ENCODE measurements at places on chromosomes 16 and 17.

DNA sequence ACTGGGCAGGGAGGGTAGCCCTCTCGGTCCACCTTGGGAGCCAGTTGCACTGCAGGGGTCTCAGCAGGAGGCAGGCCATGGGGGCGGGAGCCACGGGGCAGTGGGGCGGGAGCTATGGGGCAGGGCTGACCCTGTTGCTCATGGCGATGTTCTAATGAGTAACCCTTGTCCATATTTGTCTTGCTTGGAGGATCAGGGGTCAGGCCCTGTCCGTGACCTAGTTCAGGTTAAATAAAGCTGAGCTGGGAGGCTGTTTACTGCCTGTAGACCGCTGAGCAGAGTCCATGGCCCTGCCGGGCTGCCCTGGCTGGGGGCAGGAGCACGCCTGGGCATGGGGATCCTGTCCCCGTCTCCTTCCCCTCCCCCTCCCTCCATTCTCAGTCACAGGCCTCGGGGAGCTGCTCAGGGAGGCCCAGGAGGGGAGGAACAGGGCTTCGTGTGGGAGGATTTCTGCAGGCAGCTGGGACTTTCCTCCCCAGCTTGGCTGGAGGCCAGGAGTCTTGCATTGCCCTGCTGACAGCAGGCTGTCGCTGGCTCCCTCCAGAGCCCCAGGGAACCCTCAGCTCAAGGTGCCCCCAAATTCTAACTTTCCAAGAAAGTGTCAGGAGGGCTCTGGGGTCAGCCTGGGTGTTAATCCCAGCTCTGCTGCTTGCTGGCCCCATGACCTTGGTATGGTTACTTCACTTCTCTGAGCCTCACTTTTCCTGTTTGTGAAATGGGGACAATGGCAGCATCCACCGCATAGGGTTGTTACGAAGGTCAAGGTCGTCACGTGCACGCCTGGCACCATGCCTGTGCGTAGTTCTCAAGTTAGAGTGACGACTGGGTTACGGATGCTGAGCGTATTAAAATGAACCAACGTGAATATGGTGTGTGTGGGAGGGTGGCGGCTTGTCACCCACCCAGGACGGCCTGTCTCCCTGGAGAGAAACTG lies 6.1 kb upstream of the SERPINF2 start:
- peak; percentile 77 for DNase-seq

DNA sequence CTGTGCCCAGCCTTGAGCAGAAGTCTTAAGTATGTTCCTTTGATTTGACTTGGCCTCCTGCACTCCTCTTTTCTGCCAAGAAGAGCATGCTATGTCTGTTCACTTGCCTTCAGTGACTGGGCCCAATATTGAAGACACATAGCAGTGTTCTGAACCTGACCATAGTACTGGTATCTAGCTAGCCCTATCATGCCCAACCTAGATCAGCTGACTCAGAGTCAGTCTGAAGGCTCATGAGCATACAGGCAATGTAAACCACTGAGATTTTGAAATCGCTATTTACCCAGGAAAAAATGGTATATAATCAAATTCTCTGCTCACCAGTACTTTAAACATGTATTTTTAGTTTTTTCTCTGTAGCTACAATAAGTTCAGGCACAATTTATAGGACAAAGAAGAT lies 129.4 kb downstream of the TANC2 start:
- no peak for DNase-seq

DNA sequence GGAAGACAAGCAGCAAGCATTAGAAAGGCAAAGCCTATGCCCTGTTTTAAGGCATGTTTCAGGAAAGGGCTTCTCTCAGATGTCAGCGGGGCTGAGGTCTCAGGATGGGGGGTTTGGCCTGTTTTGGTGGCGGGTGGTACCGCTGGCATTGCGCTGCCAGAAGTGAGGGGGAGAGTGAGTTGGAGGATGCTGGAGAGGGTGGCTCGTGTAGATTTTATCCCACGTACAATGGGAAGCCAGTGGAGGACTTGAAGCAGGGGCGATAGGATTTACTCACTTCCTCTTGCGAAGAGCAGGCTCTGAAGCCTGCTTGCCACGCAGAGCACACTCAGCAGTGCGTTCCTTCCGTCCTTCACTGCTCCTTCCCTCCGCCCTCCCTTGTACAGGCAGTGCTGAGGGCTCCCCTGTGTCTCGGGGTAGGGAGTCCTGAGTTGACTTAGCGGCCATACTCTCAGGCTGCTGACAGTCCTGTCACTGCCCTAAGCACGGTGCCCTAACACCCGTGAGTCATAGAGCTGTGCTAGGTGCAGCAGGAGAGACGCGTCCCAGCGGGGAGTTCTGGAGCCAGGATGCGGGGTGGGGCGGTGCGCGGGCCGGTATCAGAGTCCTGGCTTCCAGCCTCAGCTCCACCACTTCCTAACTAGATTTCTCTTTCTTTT lies 113.1 kb downstream of the SNX29 start:
- DNase-seq: no peak

DNA sequence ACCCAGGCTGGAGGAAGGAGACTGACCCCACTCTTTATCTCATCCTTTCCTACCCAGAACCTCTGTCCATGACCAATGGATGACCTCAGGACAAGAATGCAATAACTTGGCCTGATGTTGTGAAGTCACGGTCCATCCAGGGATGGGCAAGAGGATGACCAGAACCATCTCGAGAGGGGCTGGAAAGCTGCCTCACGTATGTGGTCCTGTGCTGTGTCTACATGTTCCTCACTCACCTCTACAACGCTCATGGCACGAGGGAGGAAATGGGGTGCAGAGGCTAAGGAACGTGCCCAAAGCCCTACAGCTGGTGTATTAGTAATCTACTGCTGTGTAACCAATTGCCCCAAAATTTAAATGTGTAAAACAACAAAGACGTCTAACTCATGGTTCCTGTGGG lies 7.3 kb upstream of the KCTD5 start:
- no peak for DNase-seq

DNA sequence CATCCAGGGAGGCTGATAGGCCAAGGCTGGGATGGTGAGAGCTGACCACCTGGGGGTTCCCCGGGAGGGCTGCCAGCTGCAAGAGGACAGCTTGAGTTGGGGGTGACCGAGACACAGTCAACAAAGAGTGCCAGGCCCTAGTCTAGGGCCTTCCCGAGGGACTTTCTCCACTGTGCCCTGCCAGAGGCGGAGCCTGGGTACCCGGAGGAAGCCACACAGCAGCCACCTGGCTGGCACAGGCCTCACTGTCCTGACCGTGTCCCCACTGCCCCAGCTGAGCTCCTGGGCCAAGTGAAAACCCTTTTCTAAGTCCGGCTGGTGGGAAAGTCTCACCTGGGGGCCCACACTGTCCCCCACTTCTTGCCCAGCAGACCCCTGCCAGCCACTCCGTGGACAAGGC lies 71.9 kb upstream of the GSE1 start:
- no peak for DNase-seq

DNA sequence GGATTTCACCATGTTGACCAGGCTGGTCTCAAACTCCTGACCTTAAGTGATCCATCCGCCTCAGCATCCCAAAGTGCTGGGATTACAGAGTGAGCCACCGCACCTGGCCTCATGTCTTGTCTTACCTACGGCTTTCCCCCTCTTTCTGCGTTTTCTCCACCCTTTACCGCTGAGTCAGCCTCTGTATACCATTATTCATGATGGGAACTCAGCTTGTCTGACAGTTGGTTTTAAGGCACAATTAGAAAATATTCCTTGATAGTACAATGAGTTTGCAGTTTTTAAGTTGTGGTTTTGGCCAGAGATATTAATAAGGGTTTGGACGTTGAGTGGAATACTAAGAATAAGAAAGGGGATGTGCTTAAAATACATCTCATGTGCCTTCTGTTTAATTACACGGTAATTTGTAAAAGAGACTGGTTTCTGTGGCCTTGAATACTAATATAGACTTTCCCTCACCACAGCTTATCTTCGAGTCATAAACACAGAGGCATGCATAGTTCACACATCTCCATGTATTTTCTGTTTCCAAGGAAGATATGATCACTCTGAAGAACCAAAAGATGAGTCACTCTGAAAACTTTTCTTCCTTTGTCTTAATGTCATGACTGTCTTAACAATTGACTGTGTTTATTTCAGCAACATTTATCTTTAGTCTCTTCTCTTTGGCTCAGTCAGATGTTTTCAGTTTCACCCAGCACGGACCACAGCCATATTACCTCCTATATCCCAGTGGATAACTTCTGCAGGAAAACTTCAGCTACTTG lies 54.4 kb downstream of the PITPNC1 start:
- peak; percentile 90 for DNase-seq

- DNase-seq: no peak
Observed at GRCh38 chr17:74249590-74250270, 24.3 kb upstream of the DNAI2 start.

GRCh38 chr17:78399693-78400144 lies 21.3 kb downstream of the PGS1 start:
- no peak for DNase-seq

DNA sequence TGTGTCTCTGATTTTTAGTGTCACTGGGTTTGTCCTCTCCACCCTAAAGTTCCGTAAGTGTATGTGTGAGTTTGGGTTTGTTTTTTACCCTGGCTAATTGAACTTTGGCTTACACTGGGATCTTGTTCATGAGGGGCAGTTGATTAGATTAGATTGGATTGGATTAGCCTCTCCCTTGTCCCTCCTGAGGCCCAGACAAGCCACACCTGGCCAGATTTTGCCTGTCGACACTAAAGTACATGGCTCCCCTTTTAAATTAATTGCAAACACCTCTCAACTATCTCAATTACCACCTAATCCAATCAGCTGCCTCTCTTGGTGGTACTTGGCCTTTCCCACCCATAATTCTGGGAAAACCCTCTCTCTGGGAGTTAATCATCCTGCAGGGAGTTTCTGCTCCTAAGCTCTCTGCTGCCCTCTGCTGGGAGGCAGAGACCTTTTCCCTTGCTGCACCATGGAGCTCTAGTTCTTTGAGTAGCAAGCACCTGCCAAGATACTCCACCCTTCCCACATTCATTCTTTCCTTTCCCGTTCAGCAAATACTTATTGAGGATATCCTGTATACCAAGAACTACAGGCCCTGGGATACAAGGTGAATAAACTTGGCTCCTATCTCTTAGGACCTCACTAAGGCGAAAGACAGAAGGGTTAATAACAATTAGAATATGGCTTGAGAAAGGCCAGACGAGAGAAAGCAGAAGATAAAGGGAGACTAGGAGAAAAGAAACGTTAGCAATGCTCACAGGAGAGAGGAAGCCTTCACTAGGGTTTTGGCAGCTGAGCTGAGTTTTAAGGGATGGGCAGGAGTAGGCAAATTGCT lies 60.0 kb upstream of the MPHOSPH6 start:
- DNase-seq: peak; percentile 20

DNA sequence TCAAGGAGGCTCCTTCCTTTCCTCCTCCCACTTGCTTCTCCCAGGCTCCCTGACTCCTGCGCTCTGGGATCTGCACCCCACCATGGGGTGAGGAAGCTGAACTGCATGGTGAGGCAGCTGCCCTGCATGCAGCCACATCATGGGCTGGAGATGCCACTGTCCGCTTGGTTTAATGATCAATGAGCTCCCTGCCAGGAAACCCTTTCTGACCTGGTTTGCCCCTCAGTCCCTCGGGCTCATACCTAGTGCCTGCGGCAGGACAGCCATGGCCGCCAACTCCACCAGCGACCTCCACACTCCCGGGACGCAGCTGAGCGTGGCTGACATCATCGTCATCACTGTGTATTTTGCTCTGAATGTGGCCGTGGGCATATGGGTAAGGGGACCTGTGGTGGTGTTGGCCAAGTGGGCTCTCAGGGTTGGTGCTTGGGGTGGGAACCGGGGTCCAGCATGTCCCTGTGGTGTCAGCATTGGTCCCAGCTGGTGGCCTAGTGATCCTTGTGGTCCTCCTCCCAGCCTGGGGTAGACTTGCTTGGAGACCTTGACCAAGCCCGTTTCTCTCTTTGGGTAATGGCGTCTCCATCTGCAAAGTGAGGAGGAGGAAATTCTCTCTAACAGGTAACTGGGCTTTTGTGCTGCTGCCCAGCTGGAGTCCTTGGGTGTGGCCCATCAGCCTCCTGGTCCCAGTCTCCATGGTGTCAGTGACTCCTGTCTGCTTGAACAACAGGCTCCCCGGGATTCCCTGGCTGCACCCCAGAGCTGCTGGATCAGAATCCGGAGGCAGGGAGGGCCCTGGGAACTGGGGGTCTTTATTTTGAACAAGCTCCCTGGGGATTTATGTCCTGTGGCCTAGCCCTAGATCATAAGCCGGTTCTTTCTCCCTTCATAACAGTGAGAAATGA lies at the start of gene SLC5A10:
TSS of gene SLC5A10 (plus strand) at position 225 of the 902 bp plus-strand sequence. CDS start at position 266, 41 bp downstream.
- DNase-seq: no peak

DNA sequence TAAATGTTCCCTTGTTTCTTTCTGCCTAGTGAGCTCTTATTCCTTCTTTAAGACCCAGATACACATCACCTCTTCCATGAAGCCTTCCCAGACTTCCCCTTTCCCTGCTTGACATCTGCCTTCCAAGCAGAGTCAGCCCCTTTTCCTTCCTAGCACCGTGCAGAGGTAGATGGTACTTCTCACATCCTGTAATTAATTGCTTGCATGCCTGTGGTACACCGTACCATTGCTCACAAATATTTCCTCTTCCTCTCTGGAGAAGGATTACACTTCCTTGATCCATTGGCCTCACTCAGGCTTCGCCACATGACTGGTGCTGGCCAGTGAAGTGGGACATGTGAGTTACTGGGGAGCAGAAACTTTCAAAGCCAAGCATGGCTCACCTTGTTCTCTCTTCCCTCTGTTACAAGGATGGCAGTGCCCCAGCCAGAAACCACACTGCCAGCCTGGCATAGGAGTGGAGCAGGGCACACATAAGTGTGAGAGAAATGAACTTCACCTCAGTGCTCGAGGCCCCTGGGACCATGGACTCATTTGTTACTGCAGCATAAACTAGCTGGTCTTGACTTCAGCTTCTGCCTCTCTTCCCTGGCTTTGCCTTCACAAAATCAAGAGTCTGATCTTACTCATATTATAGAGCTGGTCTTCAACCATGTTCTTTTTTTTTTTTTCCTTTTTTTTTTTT lies 44.0 kb downstream of the SOST start:
- DNase-seq: peak; percentile 77

DNA sequence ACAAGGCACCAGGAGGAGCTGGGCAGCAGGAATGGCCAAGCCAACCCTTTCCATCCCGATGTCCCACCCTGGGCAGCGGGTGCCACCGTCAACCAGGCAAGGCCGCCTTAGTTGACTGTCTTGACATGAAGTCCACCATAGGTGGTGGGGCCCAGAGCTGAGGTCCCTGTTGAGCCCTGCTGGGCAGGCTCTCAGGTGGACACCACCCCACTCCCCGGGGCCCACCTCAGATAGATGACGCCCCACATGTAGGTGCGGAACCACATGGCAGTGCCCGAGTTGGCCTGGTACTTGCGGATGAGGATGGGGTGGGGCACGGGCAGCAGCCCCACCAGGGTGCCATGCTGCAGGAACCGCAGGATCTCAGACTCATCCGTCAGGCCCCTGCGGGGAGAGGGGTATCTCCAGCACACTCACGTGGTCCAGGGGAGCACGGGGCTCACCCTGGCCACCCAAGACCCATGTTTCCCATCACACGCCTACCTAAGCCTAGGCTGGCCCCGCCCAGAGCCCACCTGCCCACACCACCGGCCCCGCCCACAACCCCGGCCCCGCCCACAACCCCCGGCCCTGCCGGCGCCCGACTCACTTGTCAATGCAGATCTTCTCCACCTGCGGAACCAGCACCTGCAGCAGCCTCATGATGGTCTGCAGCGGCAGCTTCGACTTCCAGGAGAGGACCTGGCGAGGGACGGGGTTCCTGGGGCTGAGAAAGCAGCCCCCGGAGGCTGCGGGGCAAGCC lies 16.2 kb downstream of the OTOP3 start:
- DNase-seq: no peak

GRCh38 chr17:75032720-75033280 lies 14.0 kb downstream of the ATP5PD start:
- no peak for DNase-seq

- DNase-seq: no peak
Observed at GRCh38 chr17:39923836-39924690, 3.3 kb downstream of the ORMDL3 start.

All from NCI-H226 (cell line).